IPS-NIHi11 (cell line): ENCODE measurements at places on chromosomes 3 and 15.

GRCh38 chr3:158974904-158975303, 173.1 kb downstream of the MFSD1 start:
- no peak for DNase-seq

GRCh38 chr15:52246686-52247431, 48.7 kb downstream of the MYO5C start:
- DNase-seq: no peak

DNA sequence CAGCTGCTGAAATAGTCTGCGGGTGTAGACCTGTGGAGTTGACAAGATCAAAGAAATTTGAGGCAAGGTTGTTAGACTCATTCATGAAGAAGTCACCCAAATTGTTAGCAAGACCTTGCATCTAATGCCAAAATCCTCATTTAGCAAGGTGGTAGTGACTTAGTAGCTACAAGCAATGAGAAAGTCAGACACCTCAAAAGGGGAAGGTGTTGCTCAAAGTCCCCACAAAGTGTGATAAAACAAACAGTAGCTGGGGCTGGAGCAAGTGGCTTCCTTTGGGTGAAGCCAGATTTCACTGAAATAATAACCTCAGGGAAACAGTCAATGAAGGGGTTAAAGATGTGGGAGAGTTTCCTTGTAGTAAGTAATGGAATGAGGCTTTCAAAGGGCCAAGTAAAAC, 44.9 kb downstream of the CD86 start:
- DNase-seq: no peak

GRCh38 chr3:183762304-183762703, 63.1 kb downstream of the MAP6D1 start:
- no peak for DNase-seq

DNA sequence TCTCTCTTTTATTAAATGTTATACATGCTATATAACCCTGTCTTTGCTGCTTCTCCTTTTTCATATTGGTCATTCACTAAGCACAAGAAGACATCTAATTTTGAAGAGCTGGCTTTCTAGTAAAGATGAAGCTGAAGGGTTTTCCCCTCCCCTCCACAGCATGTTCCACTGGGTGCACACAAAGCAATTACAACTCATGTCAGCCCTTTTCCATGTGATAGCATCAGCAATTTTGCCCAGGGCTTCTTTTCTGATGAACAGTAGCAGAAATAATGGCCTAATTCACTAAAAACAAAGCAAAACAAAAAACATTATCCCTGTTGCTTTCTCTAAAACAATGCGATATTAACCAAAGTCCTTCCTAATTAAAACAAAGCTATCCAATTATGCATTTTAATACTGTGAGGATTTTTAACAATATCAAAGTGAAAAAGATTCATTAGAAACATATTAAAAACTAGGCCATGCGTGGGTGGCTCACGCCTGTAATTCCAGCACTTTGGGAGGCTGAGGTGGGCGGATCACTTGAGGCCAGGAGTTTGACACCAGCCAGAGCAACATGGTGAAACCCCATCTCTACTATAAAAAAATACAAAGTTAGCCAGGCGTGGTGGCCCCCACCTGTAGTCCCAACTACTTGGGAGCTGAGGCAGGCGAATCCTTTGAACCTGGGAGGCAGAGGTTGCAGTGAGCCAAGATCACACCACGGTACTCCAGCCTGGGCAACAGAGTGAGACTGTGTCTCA, 12.2 kb upstream of the PIK3R4 start:
- no peak for DNase-seq

DNA sequence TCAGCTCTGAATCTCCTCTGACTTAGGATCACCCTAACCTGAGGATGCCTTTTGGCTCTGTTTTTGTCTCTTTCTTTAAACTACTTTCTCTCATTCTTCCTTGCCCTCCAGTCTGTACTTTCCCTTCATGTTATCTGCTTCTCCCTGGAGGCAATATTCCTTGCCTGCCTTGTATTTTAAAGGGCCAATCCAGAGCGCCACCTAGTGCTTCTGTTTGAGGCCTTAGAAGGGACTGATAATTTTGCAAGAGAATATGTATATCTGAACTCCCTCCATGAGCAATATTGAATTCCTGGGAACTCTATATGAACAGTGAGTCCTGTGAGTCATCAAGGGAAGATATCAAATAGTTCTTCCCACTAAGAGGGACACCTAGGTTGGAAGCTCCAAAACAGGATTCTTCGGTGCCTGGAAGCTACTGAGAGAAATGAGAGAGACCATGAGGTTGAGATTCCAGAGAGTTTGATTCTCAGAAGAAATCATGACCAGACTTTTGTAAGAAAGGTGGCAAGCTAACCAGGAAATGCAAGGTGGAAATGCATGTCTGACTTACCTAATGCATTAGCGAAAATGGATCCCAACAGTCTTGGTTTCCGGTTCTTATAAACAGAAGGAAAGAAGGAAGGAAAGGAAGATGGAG, 203.8 kb upstream of the CD96 start:
- DNase-seq: peak; percentile 68

- DNase-seq: no peak
Measured at GRCh38 chr3:122123850-122124249, 59.6 kb upstream of the CASR start.

- no peak for DNase-seq
Measured at GRCh38 chr15:59150185-59150584, 45.2 kb downstream of the CCNB2 start.

DNA sequence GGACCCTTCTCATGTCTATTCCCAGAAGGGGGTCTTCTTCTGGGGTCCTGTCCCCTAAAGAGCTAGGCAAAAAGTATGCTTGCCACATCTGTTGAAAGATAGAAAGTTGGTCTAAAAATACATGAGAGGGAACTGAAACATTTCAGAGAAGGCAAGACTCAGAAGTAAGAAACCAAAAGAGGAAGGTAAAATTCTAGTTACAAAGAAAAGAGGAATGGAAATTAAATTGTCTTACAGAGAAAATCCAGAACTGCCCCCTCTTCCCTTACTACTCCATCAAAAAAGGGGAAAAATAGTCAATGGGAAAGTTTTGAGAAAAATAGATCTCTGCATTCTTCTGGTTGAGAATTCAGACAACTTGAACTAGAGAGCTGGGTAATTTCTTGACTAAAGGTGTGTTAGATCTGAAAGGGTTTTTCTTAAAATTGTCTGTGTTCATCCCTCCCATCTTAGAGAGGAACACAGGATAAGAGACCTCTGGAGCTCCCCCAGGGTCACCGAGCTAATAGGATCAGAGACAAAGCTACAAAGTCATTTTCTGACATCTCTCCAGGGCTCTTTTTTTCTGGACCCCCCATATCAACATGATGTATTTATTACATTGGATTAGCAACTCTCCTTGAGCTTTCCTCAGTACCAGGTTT, 32.3 kb upstream of the CCR2 start:
- no peak for DNase-seq

DNA sequence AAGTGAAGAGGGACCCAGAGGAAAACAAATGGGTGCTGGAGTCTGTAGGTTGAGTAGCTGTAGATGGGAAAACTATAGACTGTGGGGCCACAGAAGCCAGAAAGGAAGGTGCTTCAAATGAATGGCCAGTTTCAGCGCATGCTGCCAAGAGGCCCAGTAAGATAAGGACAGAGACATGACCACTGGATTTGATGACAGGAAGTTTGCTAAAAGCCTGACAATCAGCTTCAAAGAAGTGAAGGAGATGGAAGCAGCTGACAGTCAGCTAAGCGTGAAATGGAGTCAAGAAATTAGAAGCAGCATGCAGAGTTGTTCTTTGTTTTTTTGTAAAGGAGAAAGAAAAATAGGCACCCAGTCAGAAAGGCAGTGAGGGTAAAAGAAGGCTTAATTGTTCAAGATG, 24.9 kb downstream of the TXNRD3 start:
- DNase-seq: no peak

DNA sequence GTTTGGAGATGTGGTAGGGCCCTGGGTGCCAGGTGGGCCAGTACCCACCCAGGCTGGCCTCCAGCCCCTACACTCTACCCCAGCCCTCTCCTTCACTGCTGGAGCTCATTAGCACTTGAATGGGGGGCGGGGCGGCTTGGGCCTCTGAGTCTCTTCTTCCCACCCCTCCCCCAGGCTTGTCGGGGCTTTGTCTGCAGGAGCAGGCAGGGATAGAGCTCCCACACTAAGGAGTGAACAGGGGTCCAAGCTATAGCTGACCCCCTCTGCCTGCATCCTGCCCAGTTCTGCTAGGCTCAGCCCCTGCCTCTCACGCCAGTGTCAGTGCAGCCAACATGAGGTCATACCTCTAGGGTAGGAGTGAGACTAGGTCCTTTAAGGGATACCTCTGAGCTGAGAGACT, 5.2 kb downstream of the GNAI2 start:
- peak; percentile 69 for DNase-seq

DNA sequence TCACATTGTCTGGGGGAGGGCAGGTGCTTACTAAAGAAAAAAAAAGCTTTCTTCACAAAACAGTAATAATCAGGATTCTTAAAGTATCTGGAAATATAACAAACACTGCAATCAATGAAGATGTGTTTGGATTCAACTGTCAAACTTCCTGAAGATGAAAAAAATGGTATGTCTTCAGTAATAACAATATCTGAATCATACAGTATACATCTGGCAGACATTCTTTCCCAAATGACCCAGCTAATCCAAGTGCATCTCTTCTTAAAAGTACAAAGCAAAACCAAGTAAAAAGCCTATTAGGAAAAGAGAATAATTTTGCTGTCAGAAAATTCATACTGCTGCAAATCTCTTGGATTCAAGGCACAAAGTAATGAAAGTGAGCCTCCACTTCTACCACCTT, 145.0 kb upstream of the MCTP2 start:
- DNase-seq: no peak

- DNase-seq: no peak
Measured at GRCh38 chr15:89785774-89786140, 9.6 kb downstream of the MESP2 start.

- DNase-seq: no peak
Measured at GRCh38 chr15:68623301-68623892, 44.6 kb downstream of the CORO2B start.

DNA sequence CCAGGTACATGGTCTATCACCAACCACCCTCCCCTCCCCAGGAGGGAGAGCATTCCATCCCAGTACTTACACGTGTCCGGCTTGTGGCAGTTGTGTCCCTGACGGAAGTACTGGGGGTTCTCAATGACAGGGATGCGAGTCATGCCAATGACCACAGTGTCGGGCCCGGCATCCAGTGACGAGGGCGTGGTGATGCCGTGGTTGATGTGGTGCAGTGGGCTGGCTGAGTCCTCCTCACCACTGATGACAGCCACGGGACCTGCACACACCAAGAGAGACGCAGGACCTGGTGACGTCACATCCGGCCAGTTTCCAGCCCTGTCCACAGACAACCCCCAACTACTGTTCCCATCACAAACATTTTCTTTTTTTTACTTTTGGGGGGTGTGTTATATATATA, 223.8 kb downstream of the NTRK3 start:
- no peak for DNase-seq

DNA sequence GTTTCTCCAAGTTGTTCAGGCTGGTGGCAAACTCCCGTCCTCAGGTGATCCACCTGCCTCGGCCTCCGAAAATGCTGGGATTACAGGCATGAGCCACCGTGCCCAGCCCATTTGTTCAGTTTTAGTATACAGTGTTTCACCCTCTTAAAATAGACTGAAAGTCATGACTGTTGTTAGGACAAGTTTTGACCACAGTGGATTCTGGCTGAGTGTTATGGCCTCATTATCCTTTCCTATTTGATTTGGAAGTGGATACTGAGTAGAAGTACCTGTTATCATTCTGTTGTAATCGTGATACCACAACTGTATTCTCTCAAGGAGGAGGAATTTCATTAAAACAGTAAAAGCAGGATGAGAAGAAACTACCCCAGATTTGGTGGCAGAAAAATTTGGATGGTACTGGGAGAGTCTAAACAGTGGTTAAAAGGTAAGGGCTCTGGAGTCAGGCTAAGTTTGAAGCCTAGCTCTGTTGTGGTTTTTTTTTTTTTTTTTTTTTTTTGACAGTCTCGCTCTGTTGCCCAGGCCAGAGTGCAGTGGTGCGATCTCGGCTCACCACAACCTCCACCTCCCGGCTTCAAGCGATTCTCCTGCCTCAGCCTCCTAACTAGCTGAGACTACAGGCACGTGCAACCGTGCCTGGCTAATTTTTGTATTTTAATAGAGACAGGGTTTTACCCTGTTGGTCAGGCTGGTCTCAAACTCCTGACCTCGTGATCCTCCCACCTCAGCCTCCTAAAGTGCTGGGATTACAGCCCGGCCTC, 2.6 kb downstream of the MAP2K1 start:
- DNase-seq: no peak

DNA sequence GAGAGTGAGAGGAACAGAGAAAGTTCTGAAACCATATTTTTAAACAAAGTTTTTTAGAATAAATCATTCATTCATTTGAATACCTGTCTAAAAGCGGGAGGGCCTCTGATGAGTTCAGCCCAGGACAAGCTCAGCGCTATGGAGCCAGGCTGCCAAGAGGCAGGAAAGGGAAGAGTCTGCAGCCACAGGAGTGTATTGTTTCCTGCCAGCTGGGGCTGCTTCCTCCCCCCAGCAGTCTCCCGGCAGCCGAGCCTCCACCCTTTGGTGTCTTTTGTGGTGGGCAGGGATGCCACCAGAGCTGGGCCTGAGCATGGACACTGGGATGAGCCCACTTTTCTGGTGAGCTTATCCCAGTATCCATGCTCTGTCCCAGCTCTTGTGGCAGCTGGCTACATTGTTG, 199.5 kb upstream of the TPRG1 start:
- no peak for DNase-seq

GRCh38 chr3:129604767-129605166, 1.7 kb downstream of the PLXND1 start:
- DNase-seq: no peak

DNA sequence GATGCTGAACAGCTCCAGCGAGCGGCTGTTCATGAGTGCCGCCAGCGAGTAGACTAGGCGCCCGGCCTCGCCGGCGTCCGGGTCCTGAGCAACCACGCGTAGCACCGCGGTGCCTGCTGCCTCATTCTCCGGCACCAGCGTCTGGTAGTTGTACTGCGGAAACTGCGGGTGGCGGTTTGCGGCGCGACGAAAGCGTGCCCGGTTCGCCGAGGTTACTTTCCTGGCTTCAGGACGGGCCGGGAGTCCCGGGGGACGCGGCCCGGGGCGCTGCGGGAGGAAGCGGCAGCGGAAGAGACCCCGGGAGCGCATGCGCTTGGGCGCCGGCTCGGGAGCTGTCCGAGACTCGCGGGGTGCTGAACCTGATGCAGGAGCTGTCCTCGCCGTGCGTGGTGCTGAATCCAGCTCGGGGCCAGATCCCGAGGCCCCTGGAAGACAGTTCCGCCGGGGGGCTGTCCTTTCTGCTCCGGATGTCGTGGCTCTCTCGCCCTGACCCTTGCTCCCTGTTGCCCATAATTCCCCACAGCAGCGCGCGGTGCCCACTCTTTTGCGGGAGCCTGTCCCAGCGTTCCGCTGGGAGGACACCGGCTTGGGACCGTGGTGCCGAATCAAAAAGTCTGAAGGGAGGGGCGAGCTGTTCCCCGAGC, 1.1 kb downstream of the CELSR3 start:
- peak; percentile 85 for DNase-seq

GRCh38 chr15:100345438-100345837, 3.7 kb upstream of the ADAMTS17 start:
- no peak for DNase-seq

- no peak for DNase-seq
Measured at GRCh38 chr3:126908752-126909275, 74.1 kb upstream of the PLXNA1 start.
